ENCODE measurements at places on chromosomes 3 and 15.

DNA sequence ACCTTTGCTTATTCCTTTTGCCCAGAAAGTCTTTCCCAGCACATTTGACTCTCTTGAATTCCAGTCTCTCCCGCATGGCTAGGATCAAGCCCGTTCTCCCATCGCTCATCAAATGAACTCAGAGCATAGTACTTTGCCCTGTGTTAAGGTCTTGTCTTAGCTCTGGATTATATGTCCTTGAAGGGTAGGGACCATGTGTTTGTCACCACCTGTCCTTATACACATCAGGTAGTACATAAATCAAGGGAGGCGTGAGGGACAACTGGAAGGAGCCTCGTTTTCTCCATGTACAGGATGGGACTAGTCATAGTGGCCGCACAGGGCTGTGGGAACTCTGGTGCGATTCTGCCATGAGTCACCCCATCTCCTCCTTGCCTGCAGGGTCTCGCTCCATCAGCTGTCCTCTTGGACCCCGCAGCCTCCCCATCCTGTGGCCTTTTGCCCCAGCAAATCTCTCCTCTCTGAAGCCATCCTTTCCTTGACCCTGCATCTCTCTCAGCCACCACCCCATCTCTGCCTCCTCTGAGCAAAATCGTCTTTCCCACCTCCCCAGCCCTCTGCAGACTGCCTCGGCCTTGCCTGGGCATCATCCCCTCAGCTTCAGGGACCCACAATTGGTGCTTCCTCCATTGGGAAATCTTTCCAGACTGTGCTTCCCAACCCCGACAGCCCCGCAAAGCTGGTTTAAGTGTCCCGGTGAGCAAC is 33.4 kb upstream of the RAB6B start:
- DNase-seq, result no peak

- no peak for DNase-seq
These were observed 10.5 kb downstream of the CSK start for GRCh38 chr15:74792227-74793016.

DNA sequence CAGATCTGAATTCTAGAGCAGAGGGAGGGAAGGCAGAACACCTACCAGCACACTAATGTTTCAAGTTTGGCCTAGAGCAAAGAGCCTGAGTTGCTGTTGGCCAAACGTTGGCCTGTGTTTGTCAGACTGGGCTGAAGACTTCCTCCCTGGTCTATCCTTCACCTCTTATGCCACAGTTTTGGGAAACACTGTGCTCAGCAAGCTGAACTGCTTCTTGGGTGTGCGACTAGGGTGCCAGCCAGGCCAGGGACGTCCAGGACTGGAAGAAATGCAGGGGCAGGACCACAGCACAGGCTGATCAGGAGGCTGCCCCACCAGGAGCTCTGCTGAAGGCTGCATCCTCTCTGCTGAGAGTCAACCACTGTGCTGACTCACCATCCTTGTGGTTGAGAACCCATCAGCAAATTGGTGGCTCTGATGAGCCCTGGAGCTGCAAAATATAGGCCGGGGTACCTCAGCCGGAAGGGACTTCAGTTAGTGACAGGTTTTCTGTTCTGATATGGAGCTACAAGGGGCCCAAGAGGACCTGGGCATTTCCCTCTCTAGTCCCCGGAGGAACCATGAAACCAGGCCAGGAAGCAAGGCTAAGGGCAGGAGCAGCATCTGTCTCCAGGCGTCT is 131.6 kb upstream of the RASGRP1 start:
- DNase-seq, result no peak

DNA sequence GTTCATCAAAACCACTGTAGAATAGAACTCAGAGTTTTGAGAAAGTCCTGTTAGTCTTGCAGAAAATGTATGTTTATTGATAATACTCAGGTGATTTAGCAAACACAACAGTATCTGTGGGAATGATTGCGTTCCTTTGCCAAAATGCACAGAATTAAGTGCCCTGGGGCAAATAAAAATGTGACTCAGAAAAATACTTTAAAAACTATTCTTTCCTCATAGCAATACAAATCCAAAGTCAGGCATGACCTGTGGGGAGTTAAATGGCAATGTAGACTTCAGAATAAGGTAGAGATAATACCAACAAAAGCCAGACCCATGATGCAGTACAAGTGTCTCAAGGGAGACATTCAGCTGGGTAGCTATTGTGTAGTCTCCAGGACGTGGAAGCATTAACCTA is 72.3 kb upstream of the SNTN start:
- no peak for DNase-seq

DNA sequence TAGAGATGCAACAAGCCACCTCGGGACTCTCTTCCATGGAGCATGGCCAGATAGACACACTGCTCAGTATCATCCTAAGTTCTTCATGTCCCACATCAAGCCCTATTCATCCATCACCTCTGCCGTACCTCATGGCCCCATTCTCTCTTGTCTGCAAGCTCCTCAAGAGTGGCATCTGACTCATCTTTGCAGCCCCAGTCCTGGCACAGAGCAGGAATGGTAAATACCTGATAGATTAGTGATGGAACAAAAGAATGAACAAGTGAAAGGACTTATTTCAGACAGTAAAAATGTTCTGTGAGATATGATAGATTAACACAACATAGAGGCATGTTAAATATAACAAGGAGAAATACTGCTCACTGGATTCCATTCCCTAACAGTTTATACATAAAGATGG is 176.4 kb downstream of the ISL2 start:
- no peak for DNase-seq

DNA sequence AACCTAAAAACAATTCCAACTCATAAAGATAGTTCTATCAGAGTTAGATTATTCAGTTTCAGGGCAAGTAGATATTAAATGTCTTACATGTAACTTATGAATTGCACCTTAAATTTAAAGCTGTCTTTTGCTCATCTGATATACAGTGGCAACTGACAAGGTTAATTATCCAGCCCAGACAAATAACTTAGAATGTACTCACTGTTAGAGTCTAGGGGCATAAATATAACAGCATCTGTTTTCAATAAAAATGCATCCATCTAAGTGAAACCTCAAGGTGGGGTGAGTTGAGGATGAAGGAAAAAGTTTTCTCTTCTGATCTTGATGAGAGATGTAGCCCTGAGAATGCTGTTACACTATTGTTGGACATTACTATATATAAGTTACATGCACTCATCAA is 112.6 kb downstream of the FBN1 start:
- DNase-seq, result no peak

DNA sequence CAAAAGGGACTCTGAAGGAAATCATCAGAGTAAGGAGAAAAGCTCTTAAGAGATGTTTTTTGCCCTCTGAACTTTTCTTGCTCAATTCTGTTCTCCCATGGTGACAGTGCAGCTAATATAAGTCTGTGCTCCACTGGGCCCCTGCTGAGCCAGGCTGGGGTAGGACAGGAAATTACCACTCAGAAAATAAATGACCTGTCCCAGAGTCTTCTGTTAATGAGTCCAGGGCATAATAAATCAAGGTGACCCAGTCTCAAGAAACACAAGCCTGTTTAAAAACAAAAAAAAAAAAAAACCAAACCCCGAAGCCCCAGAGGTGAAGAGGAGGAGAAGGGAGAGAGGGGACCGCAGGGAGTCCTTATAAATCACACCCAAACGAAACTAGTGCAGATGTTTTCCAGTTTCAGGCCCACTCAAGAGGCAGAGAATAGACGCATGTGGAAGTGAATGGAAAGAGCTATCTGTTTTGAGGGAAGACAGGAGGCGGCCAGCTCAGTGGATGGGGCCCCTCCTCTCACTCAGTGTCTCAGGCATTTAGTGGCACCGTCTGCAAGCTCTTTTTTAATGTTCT is 59.8 kb upstream of the BOC start:
- DNase-seq, result peak; percentile 77

GRCh38 chr3:176757429-176757828 is 439.9 kb downstream of the TBL1XR1 start:
- no peak for DNase-seq

DNA sequence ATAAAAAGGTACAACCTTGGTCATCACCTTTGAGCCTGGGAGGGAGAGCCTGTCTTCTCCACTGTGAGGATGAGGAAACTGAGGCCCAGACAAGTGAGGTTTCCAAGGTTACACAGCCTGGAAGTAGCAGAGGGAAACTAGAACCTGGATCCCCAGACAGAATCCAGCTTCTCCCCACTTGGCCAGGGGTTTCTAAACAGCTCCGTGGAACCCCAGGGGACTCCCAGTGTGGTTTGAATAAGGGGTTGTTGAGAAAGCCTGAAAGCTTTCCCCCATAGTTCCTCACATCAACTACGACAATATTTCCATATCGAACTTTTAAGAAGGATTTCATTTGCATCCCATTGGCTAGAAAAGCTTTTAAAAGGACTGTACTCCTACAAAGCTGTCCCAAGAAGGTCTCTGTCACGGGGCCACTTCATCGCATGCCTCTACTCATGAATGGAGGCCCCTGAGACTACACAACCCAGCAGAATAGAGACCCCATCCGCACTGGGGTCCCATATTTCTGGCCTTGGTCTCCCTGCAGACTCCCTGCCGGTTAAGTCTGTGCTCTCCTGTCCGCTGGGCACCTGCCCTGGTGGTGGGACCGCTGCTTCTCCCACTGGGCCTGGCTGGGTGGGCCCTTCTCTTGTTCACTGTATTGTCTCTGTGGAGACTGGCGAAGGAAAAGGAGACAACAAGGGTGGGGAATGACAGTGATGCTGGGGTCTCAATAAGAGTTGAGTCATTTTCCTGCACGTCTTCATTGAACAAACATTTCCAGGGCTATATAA is 178.5 kb downstream of the SMAD6 start:
- DNase-seq, result no peak

- no peak for DNase-seq
These were observed 13.5 kb upstream of the GABRR3 start for GRCh38 chr3:98048586-98048985.

- DNase-seq, result no peak
These were observed 24.8 kb upstream of the PPIB start for GRCh38 chr15:64187396-64188191.

GRCh38 chr3:185843126-185843525 is 18.3 kb upstream of the IGF2BP2 start:
- no peak for DNase-seq

DNA sequence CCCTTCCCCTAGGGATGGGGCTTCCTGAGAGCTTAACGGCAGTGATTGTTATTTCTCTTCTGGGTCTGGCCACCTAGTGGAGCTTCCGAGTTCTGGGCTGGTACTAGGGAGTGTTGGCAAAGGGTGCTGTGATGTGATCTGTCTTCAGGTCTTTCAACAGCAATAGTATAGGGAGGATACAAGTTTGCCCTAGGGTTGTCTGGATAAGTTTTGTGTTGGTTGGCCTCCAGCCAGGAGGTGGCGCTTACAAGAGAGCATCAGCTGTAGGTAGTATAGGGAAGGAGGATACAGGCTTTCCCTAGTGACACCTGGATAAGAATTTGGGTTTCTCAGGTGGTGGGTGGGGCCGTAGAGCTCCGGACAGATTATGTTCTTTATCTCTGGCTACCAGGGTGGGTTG is 19.2 kb upstream of the CPOX start:
- DNase-seq, result no peak

DNA sequence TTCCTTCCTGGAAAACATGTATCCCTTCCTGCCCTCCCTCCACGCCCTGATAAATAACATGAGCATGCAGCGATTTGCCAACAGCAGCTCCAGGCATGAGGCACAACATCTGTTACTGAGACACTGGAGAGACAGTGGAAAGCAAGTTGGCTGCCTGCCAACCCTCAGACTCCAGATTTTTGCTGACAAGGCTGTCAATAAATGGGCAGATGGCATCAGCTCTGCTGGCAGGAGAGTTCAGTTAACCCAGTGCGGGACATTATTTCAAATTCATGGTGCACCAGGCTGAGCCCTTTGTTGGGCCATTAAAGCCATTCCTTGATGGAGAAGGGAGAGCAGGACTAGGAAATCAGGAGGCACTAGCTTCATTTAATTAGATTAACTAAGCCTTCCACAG is 293.3 kb downstream of the MEX3B start:
- peak; percentile 51 for DNase-seq

DNA sequence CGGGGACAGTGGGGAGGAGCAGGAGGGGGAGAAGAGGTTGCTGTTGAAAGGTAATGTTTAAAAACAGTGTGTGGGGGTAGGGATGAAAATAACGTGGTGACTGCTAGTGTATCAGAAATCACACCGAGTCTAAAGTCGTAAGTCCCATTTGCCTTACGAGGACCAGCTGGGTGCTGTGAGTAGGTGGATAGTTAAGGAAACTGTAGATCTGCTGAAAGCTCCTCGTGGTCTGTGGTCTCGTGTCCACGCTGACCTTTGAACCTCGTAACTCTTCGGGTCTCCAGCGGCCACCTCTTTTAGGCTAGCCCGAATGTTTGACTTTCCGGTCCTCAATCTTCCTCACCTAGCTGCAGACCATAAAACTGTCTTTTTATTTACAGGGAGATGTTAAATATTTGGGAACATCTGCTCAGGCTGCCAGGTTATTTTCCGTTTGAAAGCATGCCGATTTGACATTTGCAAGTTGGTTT is 29.3 kb upstream of the ST3GAL6 start:
- DNase-seq, result no peak

- no peak for DNase-seq
These were observed 6.1 kb upstream of the DGKG start for GRCh38 chr3:186368176-186368575.

DNA sequence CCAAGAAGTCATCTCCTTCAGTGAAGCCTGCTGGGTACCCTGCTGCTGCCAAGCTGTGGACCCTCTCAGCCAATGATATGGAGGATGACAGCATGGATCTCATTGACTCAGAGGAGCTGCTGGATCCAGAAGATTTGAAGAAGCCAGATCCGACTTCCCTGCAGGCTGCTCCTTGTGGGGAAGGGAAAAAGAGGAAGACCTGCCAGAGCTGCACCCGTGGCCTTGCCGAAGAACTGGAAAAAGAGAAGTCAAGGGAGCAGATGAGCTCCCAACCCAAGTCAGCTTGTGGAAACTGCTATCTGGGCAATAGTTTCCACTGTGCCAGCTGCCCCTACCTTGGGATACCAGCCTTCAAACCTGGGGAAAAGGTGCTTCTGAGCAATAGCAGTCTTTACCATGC is 13.7 kb upstream of the ANP32A start:
- DNase-seq, result no peak

- no peak for DNase-seq
These were observed 171.1 kb downstream of the RAB11A start for GRCh38 chr15:66040211-66040892.

GRCh38 chr3:52401021-52401420 is 43.9 kb downstream of the SEMA3G start:
- no peak for DNase-seq

- no peak for DNase-seq
These were observed 211.8 kb downstream of the CHST2 start for GRCh38 chr3:143331350-143331749.

DNA sequence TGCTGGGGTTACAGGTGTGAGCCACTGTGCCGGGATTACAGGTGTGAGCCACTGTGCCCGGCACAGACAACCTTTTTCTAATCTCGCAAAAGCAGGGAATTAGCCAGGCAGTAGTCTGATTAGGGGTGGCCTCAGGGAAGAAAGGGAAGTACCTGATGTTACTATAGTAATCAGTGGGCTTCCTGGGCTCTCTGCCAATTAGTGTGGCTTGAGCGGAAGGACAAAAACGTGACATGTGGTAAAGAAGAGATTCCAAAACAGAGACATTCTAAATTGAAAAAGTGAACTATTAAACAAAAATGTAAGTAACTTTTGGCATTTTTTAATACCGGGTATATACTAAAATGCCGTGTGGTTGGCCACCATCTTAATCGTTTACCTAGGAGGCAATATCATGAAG is 48.1 kb downstream of the CFAP20DC start:
- no peak for DNase-seq

GRCh38 chr15:101444807-101445508 is 44.5 kb downstream of the PCSK6 start:
- DNase-seq, result no peak

Measured in NCI-H2081 treated with DMSO at 0.1 percent for 48 hours (cell line).